ENCODE measurements at places on chromosomes 1 and 21.

DNA sequence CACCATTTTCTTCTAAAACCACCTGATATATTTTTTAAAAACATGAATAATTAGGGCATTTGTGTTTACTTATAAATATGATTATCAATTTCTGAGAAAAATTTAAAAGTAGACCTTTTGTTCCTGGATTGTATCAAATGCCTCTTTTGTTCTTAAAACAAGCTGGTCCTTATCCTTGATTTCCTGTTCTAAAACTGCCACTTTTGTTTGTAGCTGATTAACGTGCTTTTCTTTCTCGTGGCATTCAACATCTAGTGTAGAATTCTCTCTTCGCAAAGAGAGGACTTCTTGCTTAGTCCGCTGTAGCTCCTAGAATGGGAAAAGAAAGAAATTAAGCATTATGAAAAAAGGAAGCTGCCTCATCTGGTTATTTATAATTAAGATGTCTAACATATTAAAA, 25.0 kb downstream of the SASS6 start:
- DNase-seq = no peak

DNA sequence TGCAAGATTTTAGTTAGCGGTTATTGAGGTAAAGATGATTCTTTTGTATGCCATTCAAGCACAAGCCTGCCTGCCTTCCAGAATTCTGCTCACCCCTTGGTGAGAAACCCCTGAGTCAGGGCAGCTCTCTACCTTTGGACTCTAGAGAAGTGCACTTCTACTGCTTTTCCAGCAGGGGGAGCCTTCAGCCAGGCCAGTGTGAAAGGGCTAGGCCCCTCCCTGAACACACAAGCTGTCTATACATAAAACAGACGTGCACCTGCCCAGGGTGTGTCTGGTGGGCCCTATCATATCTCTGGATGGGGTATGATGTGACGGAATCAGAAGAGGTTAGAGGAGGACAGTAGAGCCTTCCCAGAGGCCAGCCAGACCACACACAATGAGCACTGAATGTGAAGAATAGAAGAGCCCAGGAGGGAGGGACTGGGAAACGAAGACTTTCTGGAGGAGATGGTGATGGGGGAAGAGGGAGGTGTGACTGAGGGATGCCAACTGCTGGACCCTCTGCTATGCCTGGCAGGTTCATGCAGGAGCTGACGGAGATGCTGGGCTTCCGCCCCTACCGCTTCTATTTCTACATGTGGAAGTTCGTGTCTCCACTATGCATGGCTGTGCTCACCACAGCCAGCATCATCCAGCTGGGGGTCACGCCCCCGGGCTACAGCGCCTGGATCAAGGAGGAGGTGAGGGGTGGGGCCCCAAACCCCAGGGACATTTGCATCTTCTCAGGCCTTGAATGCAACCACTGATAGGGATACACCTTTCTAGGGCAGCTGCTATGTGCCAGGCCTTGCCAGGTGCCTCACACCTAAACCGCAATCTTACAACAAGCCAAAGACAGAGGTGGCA, 13.0 kb upstream of the KCNC4 start:
- peak; percentile 71 for DNase-seq

DNA sequence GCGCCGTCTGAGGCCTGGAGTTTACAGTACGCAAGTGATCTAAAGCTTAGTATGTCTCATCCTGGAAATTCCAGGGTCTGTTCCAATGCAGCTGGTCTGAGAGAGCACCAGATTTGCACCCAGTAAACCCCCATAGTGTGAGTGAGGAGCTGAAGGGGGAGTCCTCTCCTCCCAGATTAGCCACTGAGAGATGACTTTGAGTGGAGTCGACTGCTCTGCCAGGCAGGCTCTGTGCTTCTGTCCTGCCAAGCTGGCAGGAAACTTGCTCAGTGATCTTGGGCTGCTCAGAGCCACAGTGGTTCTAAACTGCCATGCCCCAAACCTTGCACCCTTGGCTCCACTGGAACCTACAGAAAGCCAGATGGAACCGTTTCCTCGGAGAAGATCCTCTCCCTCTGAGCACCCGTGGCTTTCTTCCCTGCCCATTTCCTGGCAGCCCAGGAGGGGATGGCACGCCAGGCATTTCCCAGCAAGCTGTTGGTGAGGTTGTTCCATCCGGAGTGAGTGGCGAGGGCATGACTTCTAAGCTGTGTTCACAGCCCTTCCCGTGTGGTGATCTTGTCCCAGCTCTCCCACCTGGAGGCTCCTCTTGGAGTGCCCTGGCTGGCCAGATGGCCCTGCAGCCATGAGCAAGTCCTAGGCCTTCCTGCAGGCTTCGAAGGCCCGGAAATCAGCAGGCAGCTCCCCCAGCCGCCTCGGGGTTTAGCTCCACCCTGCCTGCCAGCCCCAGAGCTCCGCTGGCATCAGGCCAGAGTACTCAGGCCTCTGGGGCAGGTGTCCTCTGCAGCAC, 125.9 kb upstream of the VAMP3 start:
- no peak for DNase-seq

DNA sequence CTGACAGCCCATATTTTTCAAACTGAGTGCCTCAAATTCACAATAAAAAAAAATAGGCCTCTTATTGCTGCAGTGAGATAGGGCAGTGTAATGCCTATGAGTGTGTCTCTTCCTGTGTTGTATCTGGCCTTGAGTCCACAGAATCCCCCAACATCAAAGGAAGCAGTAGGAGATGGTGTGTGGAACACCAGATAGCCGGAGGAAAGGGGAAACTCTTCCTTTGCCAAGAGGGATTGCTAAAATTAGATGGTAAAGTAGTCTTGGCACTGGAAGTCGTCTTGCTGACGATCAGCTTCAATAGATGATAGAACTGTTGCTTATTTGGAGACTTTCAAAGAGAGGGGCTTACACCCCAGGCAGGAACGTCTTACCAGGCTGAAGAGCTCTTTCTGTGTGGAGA, 51.8 kb downstream of the RUNX1 start:
- no peak for DNase-seq

- DNase-seq = no peak
These were observed 16.1 kb upstream of the SLAMF1 start for GRCh38 chr1:160662910-160663309.

DNA sequence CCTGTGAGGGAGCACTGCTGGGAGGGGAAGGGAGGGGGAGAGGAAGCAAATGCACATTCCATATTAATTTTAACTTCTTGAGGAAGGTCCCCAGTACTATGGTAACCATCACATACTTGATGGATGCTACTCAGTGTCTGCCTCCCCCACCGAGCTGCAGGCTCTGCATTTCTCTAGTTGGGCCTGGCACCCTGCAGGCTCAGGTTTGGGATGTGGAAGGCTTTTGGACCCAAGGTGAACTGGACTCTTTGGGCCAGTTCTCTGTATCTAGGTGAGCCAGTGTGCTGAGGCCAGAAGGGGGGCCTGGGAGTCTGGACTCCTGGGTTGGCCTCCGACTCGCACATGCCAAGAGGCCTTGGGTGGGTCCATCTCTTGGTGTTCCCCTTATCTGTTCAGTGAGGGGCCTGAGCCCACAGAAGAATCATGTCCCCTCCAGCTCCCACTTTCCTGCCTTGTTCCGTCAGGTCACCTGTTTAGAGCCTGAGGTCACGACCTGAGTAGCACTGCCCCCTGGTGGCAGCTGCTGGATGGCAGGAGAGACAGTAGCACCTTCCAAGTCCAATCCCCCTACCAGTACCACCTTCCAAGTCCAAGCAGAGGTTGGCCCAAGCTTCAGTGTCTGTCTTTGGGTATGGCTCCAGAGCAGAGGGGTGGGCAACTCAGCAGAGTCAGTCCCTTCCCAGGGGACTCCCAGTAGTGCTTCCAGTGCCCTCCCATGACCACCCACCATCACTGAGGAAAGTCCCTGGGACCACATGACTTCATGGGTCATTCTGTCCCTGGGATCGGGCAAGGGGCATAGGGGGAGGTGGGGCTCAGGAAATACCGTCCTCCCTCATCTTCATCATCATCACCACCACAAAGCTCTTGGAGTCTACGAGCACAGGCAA, 241.8 kb downstream of the TRABD2B start:
- peak; percentile 45 for DNase-seq

- no peak for DNase-seq
These were observed 10.0 kb downstream of the LRRC53 start for GRCh38 chr1:74502432-74502831.

GRCh38 chr1:41765152-41765551, 153.6 kb downstream of the HIVEP3 start:
- no peak for DNase-seq

DNA sequence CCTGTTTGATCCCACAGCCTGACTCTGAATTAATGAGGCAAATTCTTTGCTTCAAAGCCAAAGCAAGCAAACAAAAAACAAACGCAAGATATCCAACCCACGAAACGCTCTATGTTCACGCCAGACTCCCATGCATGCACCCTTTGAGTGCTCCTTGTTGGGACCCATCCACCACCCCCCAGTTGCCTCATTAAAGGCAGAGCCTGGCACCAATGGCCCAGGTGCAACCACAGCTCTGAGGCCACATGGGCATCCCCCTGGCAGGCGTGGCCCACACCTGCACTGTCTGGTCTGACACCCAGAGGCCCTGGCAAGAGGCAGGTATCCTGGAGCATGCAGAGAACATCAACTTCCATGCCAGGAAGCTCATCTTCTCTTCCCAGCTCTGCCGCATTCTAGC, 1.1 kb upstream of the PADI4 start:
- no peak for DNase-seq

DNA sequence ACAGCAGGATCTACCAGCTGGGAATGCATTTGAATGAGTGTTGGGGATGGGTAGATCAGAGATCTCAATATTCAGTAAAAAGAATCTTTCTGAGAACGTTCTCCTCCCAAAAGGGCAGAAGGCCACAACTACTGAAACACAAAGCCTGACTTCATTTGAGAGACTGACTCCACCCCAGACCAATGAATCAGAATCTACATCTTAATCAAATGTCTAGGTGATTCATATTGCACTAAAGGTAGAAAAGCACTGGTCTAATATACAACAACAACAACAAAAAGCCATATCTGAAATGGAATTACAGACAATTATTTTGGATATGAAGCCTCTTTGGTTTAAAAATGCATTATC, 123.9 kb downstream of the SMYD3 start:
- no peak for DNase-seq

DNA sequence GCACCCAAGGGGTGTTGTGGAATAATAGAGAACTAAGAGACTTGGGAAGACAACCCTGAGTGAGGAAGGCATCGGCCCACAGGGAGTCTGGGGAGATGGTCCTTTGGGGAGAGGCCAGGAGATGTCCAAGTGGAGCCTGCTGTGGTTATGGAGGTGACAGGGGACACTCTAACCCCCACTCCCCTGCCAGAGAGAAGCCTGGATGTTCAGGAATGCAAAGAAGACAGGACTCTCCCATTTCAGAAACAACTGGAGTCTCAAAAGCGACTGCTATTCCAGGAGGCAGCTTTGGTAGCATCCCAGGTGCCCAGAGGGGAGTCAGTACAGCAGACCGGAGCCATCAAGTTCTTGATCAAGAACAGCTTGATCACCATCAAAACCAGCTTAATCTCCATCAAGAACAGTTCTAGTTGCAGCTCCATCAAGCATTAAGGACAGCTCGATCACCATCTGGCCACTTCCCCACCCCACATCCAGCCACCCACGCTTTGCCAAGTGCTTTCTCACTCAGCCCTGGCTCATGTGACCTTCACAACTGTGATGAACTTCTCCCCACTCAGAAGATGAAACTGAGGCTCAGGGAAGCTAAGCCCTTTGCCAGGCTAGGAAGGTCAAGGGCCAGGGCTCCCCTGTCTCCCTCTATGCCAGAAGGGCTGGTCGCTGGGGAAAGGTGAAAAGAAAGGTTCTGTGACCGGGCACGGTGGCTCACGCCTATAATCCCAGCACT, 743 bp downstream of the CD52 start:
- DNase-seq = peak; percentile 53

- DNase-seq = no peak
These were observed 82.9 kb downstream of the FAM78B start for GRCh38 chr1:166083887-166084286.

GRCh38 chr21:33355996-33356395, 31.2 kb downstream of the IFNAR1 start:
- DNase-seq = no peak

GRCh38 chr1:26070963-26071342, 3.5 kb upstream of the TRIM63 start:
- no peak for DNase-seq

- no peak for DNase-seq
These were observed 856.6 kb downstream of the PLA2G4A start for GRCh38 chr1:187685333-187685732.

- DNase-seq = no peak
These were observed 792.3 kb upstream of the ADAMTS5 start for GRCh38 chr21:27759091-27759659.

DNA sequence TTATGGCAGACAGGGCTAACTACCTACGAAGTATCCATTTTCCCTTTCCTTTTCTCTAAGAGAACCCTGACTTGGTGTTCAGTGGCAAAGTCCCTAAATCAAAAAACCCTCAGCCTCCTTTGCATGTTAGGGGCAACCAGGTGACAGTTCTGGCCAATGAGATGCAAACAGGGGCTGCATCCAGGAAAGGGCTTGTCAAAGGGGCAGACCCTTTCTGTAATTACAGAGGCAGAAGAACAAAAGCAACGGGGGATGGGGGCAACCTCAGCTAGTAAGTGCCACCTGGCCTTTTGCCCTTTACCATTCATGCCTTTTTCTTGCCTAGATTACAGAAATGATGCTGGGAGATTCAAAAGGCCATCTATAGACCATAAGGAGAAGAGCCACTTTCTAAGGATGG, 34.4 kb downstream of the GLUL start:
- no peak for DNase-seq

DNA sequence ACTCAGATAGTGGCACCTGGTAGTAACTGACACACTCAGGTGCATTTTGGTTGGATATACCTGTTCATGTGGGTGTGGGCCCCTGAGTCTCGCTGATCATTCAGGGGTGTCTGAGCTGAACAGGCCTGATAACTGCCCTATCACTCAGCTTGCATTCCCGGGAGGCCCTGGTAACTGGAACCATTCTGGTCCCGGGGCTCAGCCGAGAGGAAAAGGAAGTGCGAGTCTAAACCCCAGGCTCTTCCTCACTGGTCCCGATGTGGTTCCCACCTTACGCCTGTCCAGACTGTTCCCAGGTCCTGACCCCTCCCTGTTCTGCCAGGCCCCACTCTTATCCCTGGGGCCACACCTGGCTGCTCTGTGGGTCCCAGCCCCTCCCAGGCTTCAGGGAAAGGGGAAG, 11.7 kb upstream of the CDK18 start:
- DNase-seq = no peak

- DNase-seq = no peak
These were observed 206.4 kb downstream of the RHOU start for GRCh38 chr1:228941666-228942065.

DNA sequence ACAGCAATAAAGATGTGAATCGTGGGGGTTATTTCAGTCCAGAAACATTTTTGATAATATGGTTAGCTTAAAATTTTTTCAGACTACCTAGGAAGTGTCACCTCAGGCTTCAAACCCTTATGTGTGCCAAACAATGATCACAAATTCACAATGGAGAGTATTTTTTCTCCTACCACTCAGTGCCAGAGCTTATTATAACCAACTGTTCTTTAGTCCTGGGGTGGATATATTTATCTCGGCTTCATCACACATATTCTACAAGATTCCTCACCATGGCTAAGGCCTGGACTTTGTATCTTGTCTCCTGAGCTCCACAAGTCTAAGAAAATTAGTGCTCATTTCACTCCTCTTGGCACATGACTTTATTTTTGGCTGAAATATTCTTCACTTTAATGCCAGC, 629.1 kb downstream of the RWDD3 start:
- DNase-seq = no peak

- peak; percentile 24 for DNase-seq
These were observed 46.3 kb upstream of the PRDX6 start for GRCh38 chr1:173430677-173431303.

GRCh38 chr1:24909388-24909898, 20.6 kb downstream of the RUNX3 start:
- DNase-seq = no peak

Data from hematopoietic multipotent progenitor cell treated with erythropoietin and hydrocortisone succinate and interleukin-3 and kit ligand, for 15 days (in vitro differentiated cells).